ENCODE measurements at places on chromosomes 2 and 18. TPM values are rescaled to one million over a fixed set of nuclear protein-coding genes. Genes with fewer than 3 reads are reported as not detected.

The PRKAG3 gene
- under 0.01 TPM for total RNA-seq

The VSNL1 gene
- total RNA-seq = 0.85 TPM

The BOLA3 gene
- 29.0 TPM for total RNA-seq

The CHST9 gene
- total RNA-seq = under 0.01 TPM

The CYRIA gene
- 5.2 TPM for total RNA-seq

The MAL gene
- total RNA-seq = 0.96 TPM

The TFPI gene
- total RNA-seq = 866 TPM

The TMEM178A gene
- 1.1 TPM for total RNA-seq

The SCYGR4 gene
- total RNA-seq = not detected
